ENCODE measurements at places on chromosomes 11 and 22.

DNA sequence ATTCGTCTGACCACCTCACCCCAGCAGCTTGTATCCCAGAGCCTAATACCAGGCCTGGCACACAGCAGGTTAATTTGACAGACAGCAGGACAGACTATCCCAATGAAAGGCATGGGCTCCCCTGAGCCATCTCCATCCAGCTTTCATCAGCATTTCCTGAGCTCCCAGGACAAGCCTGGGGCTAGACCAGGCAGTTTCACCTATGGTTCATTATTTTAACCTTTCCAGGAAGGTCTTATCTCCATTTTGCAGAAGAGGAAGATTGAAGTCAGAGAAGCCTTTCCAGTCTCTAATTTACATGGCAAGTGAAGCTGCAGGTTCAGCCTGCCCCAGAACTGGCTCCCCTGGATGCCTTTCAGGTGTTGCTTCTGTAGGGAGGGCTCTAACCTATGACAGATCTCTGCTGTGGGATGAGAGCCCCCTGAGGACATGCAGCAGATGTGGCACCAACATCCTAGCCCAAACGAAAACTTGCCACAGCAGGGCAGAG is 17.0 kb downstream of the ARRB1 start:
- no peak for DNase-seq

DNA sequence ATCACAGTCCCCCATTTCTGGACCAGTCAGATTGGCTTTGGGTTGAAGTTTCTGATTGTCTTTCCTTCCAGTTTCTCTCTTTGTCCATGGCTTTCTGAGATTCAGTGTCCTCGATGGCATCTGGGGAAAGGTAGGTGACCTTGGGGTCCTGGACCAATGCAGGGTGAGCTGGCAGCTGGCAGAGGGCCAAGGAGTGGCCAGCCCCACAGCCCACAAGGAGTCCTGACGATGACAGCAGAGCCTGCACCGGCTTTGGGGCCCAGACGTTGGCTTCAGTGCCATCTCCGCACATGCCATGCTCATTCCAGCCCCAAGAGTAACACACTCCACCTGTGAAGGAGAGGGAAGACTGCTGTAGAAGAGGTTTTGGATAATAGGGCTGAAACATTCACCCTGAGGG is 53.5 kb downstream of the KCNC1 start:
- no peak for DNase-seq

DNA sequence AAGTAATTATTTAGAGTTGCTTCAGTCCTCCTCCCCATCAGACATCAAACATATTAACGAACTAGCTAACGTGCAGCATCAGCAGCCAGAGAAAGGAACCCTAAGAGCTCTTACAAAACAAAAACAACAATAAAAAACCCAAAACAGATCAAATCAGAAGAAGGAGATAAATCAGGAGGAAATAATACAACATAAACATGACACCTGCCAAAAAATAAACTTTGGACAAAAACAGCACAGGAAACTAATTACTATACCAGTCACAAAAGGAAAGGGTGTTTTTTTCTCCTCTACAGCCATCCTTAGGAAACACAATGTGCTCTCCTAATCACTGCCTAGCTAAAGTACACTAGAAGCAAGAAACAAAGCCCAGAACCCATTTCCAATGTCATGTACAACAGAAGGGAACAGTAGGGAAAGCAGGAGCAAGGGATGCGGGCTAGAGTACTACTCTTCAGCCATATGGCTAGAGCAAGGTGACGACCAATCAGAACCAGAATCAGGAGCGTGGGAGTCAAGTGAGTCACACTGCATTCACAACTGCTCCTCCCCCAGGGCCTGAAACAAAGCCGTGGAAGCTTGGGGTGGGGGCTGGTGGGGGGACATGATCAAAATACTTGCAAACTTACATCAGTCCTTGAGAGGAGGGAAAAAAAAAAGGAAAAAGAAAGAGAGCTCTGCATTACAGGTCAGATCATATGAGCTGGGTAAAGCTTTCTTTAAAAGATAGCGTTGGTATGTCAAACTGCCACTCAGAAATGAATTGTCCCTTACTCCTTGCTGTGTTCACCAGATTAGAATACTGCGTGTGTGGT is 60.4 kb downstream of the LARGE2 start:
- peak; percentile 8 for DNase-seq

DNA sequence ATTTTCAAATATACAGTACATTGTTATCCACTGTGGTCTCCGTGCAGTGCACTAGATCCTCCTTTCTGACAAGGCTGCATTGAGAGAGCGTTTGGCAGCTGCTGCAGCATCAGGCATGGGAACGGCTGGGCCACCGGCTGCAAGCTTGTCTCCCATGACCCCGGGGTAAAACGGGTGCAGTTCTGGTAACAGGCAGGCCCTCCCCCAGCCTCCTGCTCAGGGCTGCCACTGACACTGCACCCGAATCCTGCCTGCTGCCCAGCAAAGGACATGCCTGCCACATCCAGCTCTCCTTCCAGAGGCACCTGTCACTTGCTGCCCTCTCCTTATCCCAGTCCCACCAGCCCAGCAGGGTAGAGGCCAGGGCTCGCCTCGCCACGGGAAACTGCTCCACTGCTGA is 124.5 kb upstream of the TMEM45B start:
- no peak for DNase-seq

- DNase-seq, result no peak
These were observed 8.4 kb downstream of the OR10V1 start for GRCh38 chr11:59705294-59705693.

DNA sequence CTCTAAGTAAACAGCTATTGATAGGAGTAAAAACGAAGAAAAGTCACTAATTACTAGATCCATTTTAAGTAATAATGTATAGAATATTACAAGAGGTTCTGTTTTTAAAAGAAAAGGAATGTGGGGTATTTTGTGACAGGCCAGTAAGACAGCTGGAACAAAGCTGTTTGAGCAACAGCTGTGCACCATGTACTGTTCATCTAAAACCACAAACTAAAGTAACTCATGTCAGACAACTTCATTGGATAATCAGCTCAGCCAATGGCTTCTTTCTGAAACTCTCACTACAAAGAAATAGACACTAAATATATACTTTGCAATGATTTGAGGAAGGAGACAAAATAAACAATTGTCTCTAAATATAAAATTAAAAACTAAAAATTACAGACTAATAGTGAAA is 16.1 kb downstream of the RRAS2 start:
- no peak for DNase-seq

DNA sequence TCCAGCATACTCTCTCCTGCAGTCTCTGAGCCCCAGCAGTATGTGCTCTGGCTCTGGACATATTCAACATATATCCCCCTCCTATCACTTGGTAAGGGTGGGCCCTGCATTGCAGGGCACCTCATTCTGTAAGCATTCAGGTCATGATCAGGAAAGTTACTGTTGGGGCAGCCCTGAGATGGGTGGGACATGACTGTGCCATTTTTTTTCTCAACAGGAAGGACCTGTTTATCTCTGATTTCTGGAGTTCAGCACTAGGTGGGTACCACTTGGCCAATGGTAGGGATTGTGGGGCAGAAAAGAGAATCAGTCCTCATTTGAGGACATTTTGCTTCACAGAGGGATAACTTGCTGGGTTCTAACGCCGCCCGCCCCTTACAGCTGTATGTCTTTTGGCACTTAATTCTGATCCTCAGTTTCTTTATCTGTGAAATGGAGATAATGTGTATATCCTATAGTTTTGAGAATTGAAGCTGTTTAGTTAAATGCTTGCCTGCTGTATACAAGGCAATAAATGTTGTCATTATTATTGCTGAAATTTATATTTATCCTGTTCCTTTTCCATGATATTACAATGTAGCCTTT is 2.2 kb downstream of the SRRD start:
- DNase-seq, result no peak

DNA sequence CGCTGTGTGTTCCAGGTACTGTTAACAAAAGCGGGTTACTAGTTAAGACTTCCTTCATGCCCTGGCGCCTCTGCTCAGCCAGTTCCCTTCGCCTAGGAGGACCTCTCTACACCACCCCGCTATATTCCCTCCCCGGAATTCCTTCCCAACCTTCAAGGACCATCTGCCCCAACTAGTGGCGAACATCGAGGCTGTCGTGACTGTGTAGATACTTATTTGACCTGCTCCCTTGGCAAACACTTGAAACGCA is 450 bp upstream of the BCL2L13 start:
- DNase-seq, result no peak

DNA sequence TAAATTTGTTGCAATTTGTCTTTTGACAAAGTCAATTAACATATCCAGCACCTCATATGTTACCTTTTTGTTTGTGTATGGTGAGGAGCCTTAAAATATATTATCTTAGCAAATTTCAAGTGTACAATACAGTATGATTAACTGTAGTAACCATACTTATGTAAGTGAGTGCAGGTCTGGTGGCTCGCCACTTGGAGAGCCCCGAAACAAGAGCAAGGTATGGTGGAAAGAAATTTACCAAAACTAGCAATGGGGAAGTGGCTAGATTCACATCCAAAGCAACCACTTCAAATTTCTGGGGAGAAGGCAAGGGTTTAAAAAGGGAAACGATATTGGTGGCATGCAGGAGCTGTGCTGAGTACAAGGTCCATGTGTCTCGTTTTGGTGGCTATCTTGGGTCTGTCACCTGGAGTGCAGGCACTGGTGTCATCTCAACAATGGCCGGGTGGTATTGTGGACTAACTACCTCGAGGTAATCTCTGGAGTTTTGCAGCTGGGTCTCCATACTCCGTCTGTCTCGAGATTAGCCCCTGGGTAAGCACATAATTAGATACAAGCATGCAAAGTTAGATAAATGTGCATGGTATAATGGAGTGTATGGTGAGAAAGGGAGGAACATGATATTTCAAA is 8.2 kb upstream of the FNBP4 start:
- DNase-seq, result no peak

GRCh38 chr11:114366331-114367243 is 33.7 kb downstream of the C11orf71 start:
- DNase-seq, result no peak

- no peak for DNase-seq
These were observed 78.6 kb downstream of the SLC1A2 start for GRCh38 chr11:35340715-35341114.

GRCh38 chr22:19396561-19396933 is 35.0 kb downstream of the HIRA start:
- no peak for DNase-seq

- DNase-seq, result peak; percentile 77
These were observed 3.4 kb downstream of the CD82 start for GRCh38 chr11:44568658-44569473.

DNA sequence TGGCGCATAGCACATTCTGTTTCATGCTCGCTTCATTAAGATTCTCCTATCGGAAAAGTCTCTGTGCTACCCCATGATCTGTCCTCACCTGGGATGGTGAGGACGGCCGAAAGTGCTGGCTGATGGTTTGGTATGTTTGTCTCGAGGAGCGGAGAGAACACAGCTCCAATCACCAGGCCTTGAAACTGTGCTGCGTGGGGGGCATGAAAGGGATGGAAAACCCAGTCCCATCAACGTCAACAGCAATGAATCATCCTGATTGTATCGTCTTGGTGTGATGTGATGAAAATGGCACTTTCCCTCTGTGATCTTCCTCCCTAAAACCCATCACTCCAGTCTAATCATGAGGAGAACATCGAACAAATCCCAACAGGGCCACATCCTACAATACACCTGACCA is 8.4 kb downstream of the FXYD6 start:
- no peak for DNase-seq

DNA sequence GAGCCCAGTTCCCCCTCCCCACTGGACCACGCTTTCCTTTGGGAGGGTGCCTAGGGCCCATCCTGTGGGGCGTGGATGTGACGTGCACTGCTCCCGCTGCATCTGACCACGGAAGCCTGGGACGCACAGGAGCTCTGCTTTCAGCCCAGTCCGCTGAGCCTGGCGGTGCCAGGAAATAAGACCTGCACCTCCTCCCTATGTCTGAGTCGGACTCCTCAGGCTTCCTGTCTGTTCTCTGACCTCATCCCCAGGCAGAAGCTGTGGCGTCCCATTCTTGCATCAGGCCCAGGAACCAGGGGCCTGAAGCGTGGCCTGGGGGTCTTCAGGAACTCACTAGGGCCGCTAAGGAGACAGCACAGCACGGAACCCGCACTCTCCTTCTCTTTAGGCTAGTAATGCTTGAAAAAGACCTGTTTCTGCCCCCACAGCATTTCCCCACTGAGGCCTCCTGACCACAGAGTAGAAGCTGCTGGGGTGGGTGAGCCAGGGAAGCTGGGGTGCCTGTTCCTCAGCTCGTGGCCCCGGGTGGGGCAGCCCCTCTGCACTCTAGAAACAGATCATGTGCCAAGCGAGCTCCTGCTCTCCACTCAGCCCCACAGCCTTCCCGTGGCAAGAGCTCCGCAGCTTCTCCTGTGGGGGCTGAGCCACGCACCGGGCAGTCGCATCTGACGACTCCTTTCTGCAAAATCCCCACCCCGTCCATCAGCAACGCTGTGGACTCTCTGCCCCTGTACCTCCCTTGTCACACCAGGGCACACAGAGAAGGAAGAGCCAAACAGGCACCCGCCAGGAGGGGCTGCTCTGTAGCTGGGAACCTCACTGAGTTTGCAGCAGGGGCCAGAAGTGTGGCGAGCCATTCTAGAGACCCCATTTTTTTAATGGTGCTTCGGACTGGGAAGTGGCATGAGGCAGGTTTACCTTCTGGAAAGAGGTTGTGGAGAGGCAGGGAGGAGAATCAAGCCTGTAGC is 22.6 kb downstream of the MOV10L1 start:
- DNase-seq, result no peak

GRCh38 chr11:126411971-126412381 is 56.5 kb downstream of the ST3GAL4 start:
- DNase-seq, result no peak

- no peak for DNase-seq
These were observed at the start of gene PDGFB for GRCh38 chr22:39244496-39245129. PDGFB (minus strand) TSS chr22:39244982; CDS start chr22:39243963, 1,019 bp downstream.

DNA sequence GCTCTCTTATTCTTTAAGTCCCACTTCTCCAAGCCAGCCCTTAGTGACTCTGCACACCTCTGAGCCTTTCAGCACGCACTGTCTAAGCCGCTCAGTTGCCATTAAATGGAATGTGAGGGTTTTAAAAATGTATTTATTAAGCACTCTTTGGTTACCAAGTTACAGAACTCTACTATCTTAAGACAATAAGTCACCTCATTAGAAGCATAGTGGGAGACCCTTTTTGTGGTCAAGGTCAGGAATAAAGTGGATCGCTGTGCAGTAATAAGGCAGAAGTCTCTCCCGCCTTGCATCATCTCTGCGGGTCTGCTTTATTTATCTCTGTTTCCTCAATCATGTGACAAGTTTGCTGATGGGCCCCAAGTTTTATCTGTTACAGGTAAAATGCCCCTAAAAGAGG is 11.9 kb downstream of the SLC25A18 start:
- DNase-seq, result no peak

- no peak for DNase-seq
These were observed 128.8 kb downstream of the MED15 start for GRCh38 chr22:20636075-20636812.

DNA sequence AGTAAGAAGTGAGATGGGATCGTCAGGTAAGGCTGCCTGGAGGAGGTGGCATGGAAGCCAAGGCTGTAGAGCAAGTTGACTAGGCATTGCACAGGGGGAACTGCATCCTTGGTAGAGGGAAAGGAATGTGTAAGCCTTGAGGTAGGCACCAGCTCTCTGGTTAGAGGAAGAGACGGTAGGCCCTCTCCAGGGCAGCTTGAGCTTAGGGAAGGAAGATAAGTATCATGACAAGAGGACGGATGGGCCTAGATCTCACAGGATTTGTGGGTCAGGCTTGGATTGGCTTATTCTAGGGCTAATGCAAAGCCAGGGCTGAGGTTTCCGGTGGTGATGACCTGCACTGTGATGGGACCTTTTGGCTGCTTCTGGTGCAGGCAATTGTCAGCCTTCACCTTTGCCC is 1035.8 kb downstream of the TBC1D22A start:
- no peak for DNase-seq

- no peak for DNase-seq
These were observed 25.6 kb upstream of the TENM4 start for GRCh38 chr11:79466411-79466810.
